ENCODE measurements at places on chromosomes 1 and 21. TPM values are rescaled to one million over a fixed set of nuclear protein-coding genes. Genes with fewer than 3 reads are reported as not detected.
A peak's percentile ranks its signal among the peaks of the same experiment; 100 is the strongest.

GRCh38 chr1:16484931-16485330 is 29.2 kb downstream of the RNU1-1 start:
- DNase-seq, result no peak

DNA sequence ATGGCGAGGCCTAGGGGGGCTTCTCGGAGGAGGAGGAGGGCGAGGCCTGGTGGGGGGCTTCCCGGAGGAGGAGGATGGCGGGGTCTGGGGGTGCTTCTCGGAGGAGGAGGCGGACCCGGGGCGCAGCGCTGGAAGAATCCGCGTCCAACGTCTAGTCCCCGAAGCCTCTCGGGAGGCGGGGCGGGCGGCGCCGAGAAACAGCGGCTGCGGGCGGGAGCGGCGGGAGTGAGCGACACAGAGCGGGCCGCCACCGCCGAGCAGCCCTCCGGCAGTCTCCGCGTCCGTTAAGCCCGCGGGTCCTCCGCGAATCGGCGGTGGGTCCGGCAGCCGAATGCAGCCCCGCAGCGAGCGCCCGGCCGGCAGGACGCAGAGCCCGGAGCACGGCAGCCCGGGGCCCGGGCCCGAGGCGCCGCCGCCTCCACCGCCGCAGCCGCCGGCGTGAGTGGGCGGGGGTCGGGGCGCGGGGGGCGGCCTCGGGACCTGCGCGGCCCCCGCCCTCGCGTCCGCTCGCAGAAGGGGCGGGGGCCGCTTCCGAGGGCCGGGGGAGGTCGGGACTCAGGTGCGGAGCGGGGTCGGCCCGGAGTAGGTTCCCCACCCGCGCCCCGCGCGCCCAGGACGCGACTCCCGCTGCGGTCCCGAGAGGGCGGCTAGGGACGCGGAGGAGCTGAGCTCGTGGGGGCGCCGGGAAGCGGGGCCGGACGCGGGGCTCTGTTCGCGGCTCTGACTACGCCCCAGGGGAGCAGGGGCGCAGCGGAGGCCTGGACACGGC is at the start of gene KLHL17:
Gene KLHL17, plus strand, starts transcription at position 222 of the 769 bp plus-strand sequence. Its CDS starts 110 bp downstream, at position 332.
- peak; percentile 67 for DNase-seq

- no peak for DNase-seq
These were observed 51.9 kb upstream of the FMOD start for GRCh38 chr1:203402629-203403337.

- no peak for DNase-seq
These were observed 49.2 kb downstream of the ATP1B1 start for GRCh38 chr1:169155675-169156074.

Gene DNAI4
- 17.1 TPM for total RNA-seq

Gene SPATA46
- total RNA-seq, result not detected

GRCh38 chr1:193237381-193237978 is 51.1 kb upstream of the B3GALT2 start:
- no peak for DNase-seq

DNA sequence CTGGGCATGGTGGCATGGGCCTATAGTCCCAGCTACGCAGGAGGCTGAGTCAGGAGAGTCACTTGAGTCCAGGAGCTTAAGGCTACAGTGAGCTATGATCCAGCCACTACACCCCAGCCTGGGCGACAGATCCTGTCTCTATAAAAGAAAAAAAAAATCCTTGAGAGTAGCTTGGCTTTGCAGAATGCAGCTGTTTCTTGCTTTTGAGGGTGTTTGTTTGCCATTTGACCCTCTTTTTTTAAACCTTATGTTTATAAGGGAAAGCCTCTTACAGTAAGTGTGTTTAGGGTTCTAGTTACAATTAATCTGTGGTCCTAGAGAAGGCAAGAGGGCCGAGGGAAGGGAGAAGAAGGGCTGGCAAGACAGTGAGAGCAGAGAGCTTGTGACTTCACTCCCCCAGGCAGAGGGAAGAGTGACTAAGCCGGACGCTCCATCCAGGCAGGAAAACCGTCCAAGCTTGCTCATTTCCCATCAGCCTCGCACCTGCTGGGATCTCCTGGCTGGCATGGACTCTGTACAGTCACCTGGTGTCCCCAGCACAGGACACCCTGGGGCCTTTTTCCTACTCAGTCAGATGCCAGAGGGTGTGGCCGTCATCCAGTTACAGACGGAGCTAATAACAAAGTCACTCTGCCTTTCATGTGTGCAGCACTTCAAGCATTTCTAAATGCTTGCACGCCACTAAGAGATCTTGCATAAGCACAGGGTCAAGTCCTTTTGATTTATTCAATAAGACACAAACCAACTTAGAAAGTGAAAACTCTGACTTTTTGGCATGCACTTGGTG is 55.5 kb upstream of the PSEN2 start:
- peak; percentile 91 for DNase-seq

Gene ACTL8
- not detected for total RNA-seq

GRCh38 chr1:97796711-97797110 is 124.1 kb downstream of the DPYD start:
- DNase-seq, result no peak

DNA sequence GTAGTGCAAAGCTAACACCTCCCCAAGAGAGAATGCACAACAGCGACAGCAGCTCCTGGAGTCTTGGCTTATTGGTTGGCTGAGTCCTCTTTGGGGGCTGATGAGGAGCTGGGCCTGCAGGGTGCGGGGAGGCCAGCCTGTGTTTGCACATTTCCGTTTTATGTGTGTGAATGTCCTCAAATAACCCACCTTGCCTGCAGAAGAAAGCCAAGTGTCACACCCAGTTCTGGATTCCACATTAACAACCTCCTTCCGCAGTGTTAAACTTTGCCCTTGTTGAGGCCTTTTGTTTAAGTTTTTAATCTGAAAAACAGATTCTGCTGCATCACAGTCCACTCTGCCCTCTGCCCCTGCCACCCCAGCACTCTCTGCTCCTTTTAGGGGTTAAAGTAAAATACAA is 274.5 kb downstream of the TM2D1 start:
- peak; percentile 49 for DNase-seq

DNA sequence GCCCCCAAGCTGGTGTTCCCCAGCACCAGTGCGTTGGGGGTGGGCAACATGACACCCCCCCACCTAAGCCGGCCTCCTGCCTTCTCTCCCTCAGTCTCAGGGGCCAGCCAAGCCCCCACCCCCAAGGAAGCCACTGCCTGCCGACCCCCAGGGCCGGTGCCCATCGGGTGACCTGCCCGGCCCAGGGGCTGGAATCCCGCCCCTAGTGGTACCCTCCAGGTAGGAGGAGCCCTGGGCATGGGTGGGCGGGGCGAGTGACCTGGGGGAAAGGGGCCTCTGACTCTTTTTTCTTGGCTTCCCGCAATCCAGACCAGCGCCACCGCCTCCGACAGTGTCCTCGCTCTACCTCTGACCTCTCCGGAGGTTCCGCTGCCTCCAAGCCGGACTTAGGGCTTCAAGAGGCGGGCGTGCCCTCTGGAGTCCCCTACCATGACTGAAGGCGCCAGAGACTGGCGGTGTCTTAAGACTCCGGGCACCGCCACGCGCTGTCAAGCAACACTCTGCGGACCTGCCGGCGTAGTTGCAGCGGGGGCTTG is 1.3 kb upstream of the EFNA4 start:
- DNase-seq, result no peak

Gene SLC45A3
- 13.6 TPM for total RNA-seq

GRCh38 chr1:21652101-21652936 is 16.8 kb downstream of the RAP1GAP start:
- no peak for DNase-seq

GRCh38 chr21:37210799-37211198 is 56.3 kb downstream of the VPS26C start:
- DNase-seq, result no peak

- DNase-seq, result no peak
These were observed 145.1 kb upstream of the SMYD2 start for GRCh38 chr1:214135886-214136285.

Gene OR10J1
- not detected for total RNA-seq

DNA sequence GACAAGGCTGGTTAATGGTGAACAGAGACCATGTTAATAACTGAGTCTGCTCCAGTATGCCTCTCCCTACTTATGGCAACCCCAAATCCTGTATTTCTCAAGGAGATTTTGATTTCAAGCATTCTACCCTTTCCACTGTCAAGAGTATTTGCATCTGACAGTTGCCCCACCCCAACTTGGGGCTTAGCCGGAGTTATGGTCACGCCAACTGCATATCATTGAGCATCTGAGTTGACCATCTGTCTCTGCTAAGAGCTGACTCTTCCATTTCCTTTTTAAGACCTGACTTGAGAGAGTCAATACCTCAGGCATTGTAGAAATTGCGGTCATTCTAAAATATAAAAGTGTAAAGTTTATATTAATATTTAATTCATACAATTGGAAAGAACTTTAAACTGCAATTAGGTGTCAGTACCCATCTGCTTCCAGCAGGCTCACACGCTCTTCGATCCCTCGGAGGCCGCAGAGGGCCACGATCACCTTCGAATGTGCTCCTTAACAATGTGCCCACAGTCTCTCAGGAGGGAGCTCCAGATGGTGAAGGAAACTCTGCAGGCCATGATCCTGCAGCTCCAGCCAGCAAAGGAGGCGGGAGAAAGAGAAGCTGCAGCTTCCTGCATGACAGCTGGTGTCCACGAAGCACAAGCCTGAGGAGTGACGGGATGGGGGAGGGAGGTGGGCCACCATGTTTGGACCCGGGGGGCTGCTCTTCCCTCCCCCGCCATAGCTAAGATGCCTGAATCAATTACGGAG is 409.8 kb downstream of the DISC1 start:
- no peak for DNase-seq

GRCh38 chr1:30008998-30009657 is 714.3 kb downstream of the MATN1 start:
- peak; percentile 18 for DNase-seq

Gene AGT
- total RNA-seq, result 341 TPM

DNA sequence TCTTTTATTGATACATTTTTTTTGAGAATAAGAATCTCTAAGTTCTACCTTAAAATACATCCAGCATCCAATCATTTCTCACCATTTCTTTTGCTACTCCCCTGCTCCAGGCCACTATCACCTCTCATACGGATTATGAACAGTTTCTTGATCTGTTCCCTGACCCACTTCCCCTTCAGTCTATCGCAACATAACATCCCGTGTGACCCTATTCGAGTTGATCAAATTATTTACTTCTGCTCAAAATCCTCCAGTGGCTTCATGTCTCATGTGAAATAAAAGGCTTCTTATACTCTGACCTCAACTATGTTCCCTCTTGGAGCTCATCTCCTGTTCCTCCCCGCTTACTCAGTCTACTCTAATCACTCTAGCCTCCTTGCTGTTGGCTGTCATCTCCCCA is 5.2 kb downstream of the ALG14 start:
- no peak for DNase-seq

Gene FCRL6
- 0.81 TPM for total RNA-seq

Gene C1orf52
- total RNA-seq, result 18.6 TPM

Gene NFASC
- total RNA-seq, result 18.0 TPM

Gene ASTN1
- total RNA-seq, result 2.0 TPM

Gene PCP4
- 3.7 TPM for total RNA-seq

Gene NPL
- total RNA-seq, result 19.3 TPM

DNA sequence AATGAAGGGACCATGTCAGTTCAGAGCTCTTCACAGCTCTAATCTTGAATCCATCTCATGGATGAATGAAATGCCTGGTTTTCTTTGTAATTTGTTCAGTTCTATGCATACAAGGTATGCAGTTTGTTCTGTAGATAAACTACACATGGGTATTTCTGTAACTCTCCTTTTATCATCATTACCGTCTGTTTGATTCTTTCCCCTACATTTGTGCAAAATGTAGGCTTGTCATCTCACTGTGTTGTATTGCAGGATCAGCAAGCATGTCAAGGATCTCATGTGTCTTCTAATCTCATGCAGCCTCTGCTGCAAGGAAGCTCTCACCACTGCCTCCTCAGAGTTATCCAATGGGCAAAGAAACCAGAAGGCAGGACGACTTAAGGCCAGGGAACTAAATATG is 79.3 kb downstream of the OLFML2B start:
- DNase-seq, result no peak

- no peak for DNase-seq
These were observed 48.4 kb upstream of the TARBP1 start for GRCh38 chr1:234527346-234527745.

Gene S100A2
- total RNA-seq, result 1.4 TPM

Gene OR2T29
- not detected for total RNA-seq

DNA sequence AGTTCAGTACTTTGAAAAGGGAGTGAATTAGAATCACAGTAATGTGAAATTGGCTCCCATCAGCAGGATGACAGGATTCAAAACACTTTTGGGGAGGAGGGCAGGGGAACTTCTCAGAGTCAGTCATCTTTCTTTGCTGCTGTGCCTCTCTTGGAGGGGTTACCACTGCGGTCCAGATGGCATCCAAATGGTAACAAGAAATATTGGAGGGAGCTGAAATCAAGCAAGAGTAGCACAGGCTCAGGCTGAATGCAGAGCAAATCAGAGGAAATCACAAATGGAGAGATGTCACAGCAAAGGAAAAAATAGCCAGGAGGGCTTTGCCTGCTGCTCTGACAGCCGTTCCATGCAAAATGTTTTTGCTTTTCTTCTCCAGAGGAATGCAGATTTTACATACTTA is 75.0 kb upstream of the C8B start:
- DNase-seq, result no peak

DNA sequence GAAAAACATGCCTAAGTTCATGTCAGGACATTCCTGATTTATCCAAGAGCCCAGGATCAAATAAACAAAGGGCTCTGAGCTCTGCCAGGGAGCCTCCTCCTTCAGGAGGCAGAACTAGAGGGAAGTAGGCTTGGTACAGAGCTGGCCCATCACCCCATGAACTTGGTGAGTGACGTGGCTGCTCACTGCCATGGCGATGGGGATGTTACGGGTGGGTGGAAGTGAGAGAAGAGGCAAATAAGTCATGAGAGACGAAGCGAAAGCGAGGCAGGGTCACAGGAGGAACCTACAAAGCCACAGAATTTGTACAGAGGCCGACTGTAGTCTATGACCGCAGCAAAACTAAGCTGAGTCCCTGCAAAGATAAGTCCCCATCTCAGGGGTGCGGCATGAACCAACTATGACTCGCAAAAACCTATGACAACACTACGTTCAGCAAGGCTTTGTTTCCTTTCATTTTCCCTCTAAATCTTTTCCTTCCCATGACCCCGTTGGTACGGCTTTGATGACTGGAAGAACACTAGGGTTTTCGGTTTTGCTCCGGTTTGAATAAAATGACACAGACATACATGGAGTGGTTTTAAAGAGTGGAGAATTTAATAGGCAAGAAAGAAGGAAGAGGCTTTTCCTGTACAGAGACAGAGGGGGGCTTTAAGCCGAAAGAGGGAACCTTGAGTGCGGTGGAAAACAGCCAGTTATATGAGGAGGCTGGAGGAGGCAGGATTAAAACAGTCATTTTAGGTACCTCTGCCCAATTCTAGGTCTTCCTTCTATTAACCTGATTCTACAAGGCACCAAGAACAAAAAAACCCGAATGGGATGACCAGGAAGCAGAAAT is 74.1 kb downstream of the CD46 start:
- DNase-seq, result peak; percentile 77

GRCh38 chr1:75198163-75198562 is 64.0 kb downstream of the LHX8 start:
- no peak for DNase-seq

Gene CDA
- total RNA-seq, result 1.6 TPM

Gene BTG2
- 111 TPM for total RNA-seq

DNA sequence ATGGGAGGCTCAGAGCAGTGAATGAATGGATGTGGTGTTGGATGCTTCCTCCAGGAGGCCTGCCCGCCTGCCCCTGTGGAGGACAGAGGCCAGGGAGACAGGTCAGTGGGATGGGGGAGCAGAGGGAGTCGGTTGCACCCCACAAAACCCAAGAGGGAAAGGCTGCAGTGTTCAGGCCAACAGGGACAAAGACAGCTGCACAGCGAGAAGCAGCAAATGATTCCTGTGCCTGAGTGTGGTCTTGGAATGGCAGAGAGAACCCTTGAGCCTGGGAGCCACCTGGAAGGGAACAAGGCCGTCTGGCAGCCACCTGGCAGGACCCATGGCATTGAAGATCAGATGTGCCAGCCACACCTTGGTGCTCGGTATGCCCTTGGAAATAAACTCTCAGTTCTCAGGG is 8.1 kb downstream of the TFF3 start:
- DNase-seq, result no peak
